CD4-positive, alpha-beta memory T cell (primary cell): ENCODE measurements at places on chromosomes 3 and 15.

GRCh38 chr3:28947061-28947460, 333.8 kb upstream of the RBMS3 start:
- no peak overlapping the region for H3K4me3 ChIP-seq
- no peaks in the 10 kb centered on the region for H3K4me1 ChIP-seq
- no peaks in the 10 kb centered on the region for H3K36me3 ChIP-seq
- no peak for DNase-seq
- H3K27ac ChIP-seq, result no peak overlapping the region

DNA sequence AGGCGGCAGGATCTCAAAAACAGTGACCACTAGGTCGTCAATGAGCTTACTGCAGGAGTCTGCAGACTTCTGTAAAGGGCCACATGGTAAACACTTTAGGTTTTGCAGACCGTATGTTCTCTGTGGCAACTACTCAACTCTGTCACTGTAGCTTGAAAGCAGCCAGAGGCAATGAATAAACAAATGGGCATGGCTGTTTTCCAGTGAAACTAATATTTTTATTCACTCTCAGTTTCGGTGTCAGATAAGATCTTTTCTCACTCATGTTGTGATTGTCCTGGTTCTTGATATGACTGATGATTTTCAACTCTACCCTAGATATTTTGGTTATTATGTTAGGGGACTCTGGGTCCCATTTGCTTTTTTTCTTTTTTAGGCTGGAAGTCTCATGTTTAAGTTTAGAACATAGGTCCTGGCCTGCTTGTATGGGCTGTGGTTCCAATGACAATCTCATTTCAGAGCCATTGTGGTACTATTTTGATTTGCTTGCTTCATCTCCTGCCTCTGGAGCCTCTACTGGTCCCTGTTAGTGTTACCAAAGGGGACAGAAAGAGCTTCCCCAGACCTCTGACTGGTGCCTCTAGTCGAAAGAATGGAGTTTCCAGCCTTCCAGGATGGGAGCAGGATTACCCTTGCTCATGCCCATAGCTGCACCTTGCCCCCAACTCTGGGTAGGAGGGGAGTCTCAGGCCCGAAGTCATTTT, 222.0 kb downstream of the STT3B start:
- no peaks in the 10 kb centered on the region for H3K27me3 ChIP-seq
- H3K4me3 ChIP-seq, result no peak overlapping the region
- no peak overlapping the region for H3K27ac ChIP-seq
- no peak for DNase-seq
- H3K36me3 ChIP-seq, result no peaks in the 10 kb centered on the region

DNA sequence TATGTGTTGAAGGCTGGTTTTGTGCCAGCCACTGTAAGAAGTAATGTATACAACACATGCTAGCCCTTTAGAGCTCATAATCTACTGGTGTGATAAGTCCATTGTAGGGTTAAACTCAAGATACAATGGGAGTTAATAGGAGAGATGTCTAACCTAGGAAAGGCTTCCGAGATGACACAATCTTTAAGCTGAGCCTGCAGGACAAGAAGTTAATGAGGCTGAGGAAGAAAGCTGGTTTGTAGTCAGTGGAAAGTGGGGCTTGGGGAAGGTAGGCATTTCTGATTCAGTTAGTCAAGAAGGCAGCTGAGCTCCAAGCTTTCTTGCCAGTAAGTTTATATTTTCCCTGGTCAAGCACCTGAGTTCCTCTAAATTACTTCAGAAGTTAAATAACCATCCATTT, 83.0 kb upstream of the TGFBR2 start:
- H3K4me1 ChIP-seq, result no peaks in the 10 kb centered on the region
- DNase-seq, result no peak
- H3K27ac ChIP-seq, result no peak overlapping the region
- no peak overlapping the region for H3K4me3 ChIP-seq
- no peaks in the 10 kb centered on the region for H3K27me3 ChIP-seq
- H3K36me3 ChIP-seq, result no peaks in the 10 kb centered on the region

- H3K4me3 ChIP-seq, result no peak overlapping the region
- H3K4me1 ChIP-seq, result no peaks in the 10 kb centered on the region
- DNase-seq, result no peak
- H3K36me3 ChIP-seq, result no peaks in the 10 kb centered on the region
- H3K27ac ChIP-seq, result no peak overlapping the region
- H3K27me3 ChIP-seq, result no peaks in the 10 kb centered on the region
These were observed 548.0 kb upstream of the CCDC54 start for GRCh38 chr3:106829206-106829605.

- no peak overlapping the region for H3K4me3 ChIP-seq
- no peak for DNase-seq
- no peak overlapping the region for H3K27ac ChIP-seq
- no peaks in the 10 kb centered on the region for H3K27me3 ChIP-seq
- H3K36me3 ChIP-seq, result no peaks in the 10 kb centered on the region
- no peaks in the 10 kb centered on the region for H3K4me1 ChIP-seq
These were observed 39.6 kb upstream of the PDCD6IP start for GRCh38 chr3:33758864-33759263.

DNA sequence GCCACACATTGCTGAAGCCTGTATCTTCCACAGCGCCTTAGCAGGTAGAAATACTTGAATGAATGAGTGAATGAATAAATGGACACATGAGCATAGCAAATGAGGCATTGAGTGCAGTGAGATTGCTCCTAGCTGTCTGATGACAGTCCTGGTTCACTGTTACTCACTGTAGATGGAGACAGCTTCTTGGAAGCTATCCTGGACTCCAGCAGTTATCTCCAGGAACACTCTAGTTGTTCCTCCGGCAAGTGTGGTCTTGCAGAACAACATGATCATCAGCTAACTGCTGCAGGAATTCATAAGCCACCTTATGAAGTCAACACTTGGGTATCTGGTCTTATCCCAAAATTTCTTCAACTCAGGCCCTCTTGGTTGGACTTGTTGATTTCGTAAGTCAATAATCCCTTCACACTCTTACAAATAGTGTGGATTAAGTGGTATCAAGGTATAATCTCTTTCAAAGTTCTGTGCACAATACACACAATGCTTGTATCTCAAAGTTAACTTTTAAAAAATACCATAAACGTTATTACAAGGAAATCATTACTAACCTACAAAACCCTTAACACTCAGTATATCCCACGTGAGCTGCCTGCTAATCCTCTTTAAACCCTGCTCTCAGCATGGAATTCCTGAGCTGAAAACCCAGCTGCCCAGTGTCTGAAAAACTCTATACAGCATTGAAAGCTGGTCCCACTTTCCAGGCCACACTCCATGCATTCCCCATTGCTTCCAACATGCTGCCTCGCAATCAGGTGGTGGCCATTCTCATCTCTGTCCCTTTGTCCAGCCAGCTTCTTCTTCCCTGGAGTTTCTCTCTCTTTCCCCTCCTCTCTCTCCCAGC, 14.4 kb upstream of the ZBTB38 start:
- no peak for DNase-seq
- H3K27me3 ChIP-seq, result no peaks in the 10 kb centered on the region
- H3K27ac ChIP-seq, result no peak overlapping the region
- H3K36me3 ChIP-seq, result no peaks in the 10 kb centered on the region
- H3K4me3 ChIP-seq, result no peak overlapping the region

DNA sequence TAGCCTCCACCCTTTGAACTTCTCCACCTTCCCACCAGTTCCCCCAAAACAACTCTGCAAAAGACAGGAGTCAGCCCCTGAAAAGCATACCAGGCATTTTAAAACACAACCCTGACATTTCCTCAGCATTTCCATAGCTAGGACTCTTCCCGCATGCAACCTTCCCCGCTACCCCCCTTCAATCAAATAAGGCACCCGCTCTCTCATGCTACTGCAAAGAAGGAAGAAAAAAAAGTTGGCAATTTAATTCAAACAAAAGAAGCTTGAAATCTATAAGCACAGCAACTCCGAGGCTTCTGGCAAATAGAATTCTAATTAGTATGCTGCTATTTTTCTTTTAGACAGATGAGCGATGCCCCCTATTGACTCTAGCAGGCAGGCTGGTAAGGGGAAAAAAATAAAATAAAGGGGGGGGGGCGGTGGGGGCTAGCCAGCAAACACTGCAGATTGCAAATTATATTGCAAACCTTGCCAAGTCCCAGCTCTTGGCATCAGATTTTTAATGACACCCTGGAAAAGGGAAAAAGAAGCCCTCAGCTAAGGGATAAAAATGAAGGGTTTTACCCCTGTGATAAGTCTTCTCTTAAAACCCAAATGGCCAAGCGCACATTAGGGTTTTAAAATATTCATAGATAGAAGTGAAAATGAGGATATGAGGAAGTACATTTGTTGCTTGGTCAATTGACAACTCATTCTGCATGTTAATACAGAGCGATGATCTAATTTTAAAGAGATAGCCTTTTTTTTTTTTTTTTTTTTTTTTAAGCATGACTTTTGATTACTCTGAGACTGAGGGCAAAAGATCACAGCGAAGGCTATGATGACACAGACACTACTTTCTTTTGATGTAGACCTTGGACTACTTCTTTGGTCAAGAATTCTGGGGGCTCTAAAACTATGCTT, 255.2 kb downstream of the NR2F2 start:
- H3K27ac ChIP-seq, result no peak overlapping the region
- no peaks in the 10 kb centered on the region for H3K27me3 ChIP-seq
- no peak for DNase-seq
- H3K4me1 ChIP-seq, result no peaks in the 10 kb centered on the region
- no peak overlapping the region for H3K4me3 ChIP-seq

DNA sequence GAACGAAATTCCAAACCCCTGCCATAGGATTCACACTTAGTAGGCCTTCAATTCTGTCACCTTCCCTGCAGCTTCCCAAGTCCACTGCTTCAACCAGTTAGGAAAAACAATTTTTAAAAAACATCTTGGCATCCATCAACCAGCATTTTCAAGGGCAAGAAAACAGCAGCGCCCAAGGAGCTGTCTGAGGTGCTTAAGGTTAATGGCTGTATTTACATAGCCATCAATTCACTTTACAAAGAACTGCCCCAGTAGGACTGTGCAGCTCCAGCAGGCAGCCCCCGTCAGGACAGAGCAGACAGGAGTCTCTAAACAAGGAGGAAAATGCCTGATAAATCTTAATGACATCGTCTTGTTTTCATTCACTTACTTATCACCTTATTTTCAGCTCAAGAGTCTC, 13.3 kb downstream of the TAFA4 start:
- no peak for DNase-seq
- no peaks in the 10 kb centered on the region for H3K27me3 ChIP-seq
- H3K4me3 ChIP-seq, result no peak overlapping the region
- no peaks in the 10 kb centered on the region for H3K4me1 ChIP-seq
- H3K27ac ChIP-seq, result no peak overlapping the region
